ENCODE measurements at places on chromosomes 2 and 18. TPM values are rescaled to one million over a fixed set of nuclear protein-coding genes. Genes with fewer than 3 reads are reported as not detected.

- H3K27ac ChIP-seq, result no peak overlapping the region
- no peaks in the 10 kb centered on the region for H3K4me1 ChIP-seq
- H3K36me3 ChIP-seq, result no peaks in the 10 kb centered on the region
- no peak for DNase-seq
- peaks cover 8% of the 10 kb centered on the region for H3K27me3 ChIP-seq
These were observed 117.7 kb downstream of the GFPT1 start for GRCh38 chr2:69269330-69269729.

- peak overlapping the region; percentile 72 for H3K4me3 ChIP-seq
- peaks cover 28% of the 10 kb centered on the region for H3K4me1 ChIP-seq
- no peaks in the 10 kb centered on the region for H3K36me3 ChIP-seq
- DNase-seq, result no peak
- H3K27ac ChIP-seq, result no peak overlapping the region
- peaks cover 5% of the 10 kb centered on the region for H3K27me3 ChIP-seq
These were observed 683 bp upstream of the TBC1D8 start for GRCh38 chr2:101151859-101152271.

GRCh38 chr2:25365241-25365640 lies 23.5 kb upstream of the DNMT3A start:
- H3K27me3 ChIP-seq, result no peaks in the 10 kb centered on the region
- H3K4me3 ChIP-seq, result no peak overlapping the region
- no peak for DNase-seq

DNA sequence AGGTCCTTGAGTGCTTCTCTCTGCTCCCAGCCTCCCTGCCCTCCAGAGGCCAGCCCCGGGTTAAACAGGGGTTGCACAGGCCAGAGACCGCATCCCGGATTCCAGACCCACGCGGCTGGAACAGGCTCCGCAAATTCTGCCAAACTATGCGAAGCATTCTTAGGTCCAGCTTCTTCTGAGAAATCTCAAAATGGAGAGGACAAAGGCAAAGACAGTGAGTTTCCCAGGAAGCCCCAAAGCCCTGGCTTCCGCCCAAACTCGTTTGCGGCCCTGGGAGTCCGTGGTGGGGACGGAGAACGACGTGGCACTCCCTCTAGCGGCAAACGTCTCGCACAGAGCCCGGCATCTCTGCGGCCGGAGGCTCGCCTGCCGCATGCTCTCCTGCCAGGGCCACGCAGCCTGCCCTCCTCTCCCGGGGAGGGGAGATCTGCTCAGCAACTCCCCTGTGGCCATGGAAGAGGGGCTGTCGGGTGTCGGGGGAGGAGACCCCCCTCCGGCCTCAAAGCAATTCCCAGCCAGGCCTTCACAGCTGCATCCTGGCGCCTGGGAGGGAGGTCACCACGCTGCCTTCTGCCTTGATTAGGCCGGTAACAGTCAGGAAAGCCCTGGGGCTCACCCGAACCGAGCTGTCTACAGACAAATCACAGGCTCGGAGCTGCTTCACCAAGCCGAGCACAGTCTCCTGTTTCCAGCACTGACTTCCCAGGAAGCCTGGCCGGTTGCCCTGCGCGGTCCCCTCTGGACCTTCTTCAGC lies 33.4 kb upstream of the KLHL29 start:
- no peaks in the 10 kb centered on the region for H3K36me3 ChIP-seq
- no peak overlapping the region for H3K4me3 ChIP-seq
- H3K4me1 ChIP-seq, result peaks cover 4% of the 10 kb centered on the region
- no peak overlapping the region for H3K27ac ChIP-seq

DNA sequence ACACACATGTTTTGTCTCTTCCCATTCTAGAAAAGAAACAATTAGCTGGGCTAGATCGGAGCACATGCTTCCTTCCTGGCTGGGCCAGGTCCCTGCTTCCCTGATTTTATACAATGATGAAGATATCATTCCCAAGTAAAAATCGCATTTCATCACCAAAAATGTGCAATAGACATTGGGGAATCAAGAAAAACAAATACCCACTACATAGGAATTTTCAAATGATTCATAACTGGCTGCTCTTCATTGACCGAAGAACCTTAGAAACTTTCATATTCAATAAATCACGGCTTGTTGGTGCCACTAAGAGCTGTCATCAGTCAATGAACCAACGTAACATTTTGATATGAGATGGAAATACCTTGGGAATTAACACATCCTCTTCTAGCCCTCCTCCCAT lies 373.6 kb upstream of the TRIB2 start:
- no peak for DNase-seq
- H3K4me1 ChIP-seq, result no peaks in the 10 kb centered on the region
- no peak overlapping the region for H3K4me3 ChIP-seq

DNA sequence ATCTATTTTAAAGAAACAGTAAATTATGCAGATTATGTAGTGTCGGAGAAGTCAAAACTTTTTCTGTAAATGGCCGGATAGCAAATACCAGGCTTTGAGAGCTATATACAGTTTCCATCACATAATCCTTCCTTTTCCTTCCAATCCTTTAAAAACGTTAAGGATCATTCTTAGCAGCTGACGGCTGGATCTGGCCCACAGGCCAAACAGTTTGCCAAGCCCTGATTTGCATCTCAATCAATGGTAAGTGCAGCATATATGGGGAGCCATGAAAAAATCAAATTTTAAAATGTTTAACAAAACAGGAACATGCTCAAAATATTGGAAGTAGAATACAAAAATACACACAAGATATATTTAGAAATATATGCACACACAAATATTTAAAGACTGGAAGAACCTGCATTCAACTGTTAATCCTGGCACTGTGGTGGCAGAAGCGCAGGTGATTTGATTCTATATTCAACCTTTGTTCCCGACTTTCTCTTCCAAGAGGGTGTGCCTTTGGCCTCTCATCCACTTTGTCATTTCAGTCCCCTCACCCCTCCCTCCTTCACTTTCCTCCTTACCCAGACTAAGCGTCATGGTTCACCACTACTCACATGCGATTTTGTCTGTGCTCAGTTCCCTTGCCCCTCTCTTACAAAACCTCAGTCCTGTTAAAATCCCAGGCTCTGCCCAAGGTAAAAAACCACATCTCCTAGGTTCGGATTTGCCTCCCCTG lies 27.3 kb downstream of the NDUFA10 start:
- no peak for DNase-seq
- H3K27me3 ChIP-seq, result no peaks in the 10 kb centered on the region
- no peaks in the 10 kb centered on the region for H3K4me1 ChIP-seq
- no peak overlapping the region for H3K27ac ChIP-seq
- H3K36me3 ChIP-seq, result peaks cover 50% of the 10 kb centered on the region

DNA sequence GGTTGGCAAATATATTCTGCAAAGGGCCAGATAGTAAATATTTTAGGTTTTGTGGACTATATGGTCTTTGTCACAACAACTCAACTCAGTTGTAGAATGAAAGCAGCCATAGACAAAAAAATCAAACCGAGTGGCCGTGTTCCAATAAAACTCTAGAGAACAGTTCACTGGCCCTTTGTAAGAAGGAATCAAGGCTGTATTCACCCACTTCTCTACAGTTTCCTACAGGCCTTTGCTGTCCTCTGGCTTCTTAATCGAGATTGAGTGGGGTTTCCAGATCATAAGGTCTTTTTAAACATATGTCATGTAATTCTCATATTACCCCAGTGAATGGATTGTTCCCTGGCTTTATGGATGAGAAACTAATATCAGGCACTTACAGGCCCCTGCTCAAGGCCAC lies 448.9 kb upstream of the ETAA1 start:
- H3K4me3 ChIP-seq, result no peak overlapping the region
- H3K27ac ChIP-seq, result no peak overlapping the region
- H3K4me1 ChIP-seq, result no peaks in the 10 kb centered on the region
- H3K27me3 ChIP-seq, result no peaks in the 10 kb centered on the region

DNA sequence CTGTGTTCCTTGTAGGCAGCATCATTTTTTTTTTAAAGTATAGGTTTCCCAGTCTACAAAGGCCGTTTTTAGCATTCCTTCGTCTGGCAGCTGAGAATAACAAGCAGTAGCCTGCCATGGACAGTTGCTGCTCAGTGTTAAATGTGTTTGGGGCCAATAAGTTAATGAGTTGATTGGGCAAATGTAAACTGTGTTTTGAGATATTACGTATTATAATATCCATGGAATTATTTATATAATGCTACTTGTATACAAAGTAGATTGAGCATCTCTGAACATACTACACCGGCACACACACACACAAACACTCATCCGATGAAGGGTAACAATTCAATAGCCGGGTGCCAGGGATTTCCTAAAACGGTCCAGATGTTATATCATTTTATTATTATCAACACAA lies 97.2 kb downstream of the IRS1 start:
- H3K36me3 ChIP-seq, result no peaks in the 10 kb centered on the region
- H3K27me3 ChIP-seq, result no peaks in the 10 kb centered on the region
- DNase-seq, result no peak
- no peak overlapping the region for H3K27ac ChIP-seq

- no peaks in the 10 kb centered on the region for H3K4me1 ChIP-seq
- no peak overlapping the region for H3K4me3 ChIP-seq
- DNase-seq, result no peak
- H3K27ac ChIP-seq, result no peak overlapping the region
- H3K27me3 ChIP-seq, result no peaks in the 10 kb centered on the region
These were observed 336.6 kb downstream of the EN1 start for GRCh38 chr2:118510807-118511206.

DNA sequence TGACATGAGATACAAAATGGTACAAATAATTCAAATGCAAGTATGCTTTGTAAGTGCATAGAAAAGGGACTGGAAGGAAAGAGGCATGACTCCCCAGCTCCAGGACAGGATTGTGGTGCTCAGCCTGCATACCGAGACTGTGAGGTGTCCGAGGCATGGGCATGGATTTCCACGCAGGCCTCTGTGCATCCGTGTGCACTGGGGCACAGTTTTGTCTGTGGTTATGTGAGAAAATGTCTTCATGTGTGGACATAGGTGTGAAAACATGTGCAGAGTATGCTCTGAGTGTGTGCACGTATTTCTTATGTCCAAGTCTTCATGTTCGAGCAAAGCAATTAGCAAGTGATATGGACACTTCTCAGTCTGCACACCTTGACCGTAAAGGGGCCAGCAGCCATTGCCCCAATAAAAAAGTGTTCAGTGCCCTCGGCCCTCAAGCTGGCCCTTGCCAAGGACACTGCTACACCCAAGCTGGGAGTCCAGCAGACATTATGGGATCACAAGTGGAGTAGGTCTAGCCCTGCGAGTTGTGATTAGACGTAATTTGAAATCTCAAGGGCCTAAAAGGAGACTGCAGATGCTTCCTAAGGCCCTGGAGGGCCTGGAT lies 120.7 kb downstream of the CYP26B1 start:
- H3K4me1 ChIP-seq, result no peaks in the 10 kb centered on the region
- no peak overlapping the region for H3K4me3 ChIP-seq
- H3K36me3 ChIP-seq, result no peaks in the 10 kb centered on the region
- DNase-seq, result no peak
- H3K27ac ChIP-seq, result no peak overlapping the region
- H3K27me3 ChIP-seq, result no peaks in the 10 kb centered on the region

DNA sequence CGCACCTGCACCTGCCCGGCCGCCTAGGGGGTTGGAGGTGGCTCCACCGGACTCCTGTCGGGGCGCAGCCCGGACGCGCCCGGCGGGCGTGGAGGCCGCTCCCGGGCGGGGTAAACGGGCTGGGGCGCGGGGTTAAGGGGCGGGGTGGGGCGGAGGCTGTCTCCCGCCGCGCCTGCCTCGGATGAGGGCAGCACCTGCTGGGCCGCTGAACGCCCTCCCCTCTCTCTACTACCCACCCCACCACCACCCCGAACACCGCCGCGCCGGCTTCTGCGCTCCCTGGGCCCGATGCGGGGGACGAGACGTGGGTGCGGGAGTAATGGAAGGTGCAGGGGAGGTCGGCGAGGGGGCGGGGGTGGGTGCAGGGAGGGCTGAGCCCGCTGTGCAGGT lies 224.8 kb upstream of the ID2 start:
- DNase-seq, result peak; percentile 72
- H3K27me3 ChIP-seq, result no peaks in the 10 kb centered on the region
- H3K4me1 ChIP-seq, result peaks cover 41% of the 10 kb centered on the region
- no peak overlapping the region for H3K27ac ChIP-seq
- peak overlapping the region; percentile 49 for H3K4me3 ChIP-seq

DNA sequence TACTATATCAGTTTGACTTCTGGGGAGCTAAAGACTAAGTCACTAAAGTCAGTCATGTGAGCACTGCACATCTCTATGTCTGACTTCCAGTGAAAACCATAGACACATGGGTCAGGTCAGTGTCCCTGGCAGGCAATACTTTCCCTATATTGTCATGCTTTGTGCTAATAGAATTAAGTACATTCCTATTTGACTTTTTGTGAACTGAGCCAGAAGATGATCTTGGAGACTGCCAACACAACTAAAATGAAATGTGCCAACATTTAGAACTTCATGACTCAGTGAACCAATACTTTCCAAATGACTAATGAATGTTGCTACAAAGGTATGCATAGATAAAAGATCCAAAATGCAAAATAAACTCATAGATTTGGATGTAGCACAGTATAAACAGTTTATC lies 820.8 kb upstream of the FAM98A start:
- H3K27ac ChIP-seq, result no peak overlapping the region
- H3K27me3 ChIP-seq, result no peaks in the 10 kb centered on the region
- H3K4me3 ChIP-seq, result no peak overlapping the region
- H3K4me1 ChIP-seq, result no peaks in the 10 kb centered on the region
- DNase-seq, result no peak

- DNase-seq, result no peak
- H3K36me3 ChIP-seq, result peaks cover 65% of the 10 kb centered on the region
- H3K27ac ChIP-seq, result no peak overlapping the region
- H3K27me3 ChIP-seq, result no peaks in the 10 kb centered on the region
These were observed 142.0 kb downstream of the NCK2 start for GRCh38 chr2:105886687-105887086.

GRCh38 chr2:28565720-28566295 lies 69.9 kb downstream of the PLB1 start:
- no peak overlapping the region for H3K27ac ChIP-seq
- no peaks in the 10 kb centered on the region for H3K27me3 ChIP-seq
- H3K4me1 ChIP-seq, result peaks cover 19% of the 10 kb centered on the region
- H3K4me3 ChIP-seq, result no peak overlapping the region
- H3K36me3 ChIP-seq, result no peaks in the 10 kb centered on the region

DNA sequence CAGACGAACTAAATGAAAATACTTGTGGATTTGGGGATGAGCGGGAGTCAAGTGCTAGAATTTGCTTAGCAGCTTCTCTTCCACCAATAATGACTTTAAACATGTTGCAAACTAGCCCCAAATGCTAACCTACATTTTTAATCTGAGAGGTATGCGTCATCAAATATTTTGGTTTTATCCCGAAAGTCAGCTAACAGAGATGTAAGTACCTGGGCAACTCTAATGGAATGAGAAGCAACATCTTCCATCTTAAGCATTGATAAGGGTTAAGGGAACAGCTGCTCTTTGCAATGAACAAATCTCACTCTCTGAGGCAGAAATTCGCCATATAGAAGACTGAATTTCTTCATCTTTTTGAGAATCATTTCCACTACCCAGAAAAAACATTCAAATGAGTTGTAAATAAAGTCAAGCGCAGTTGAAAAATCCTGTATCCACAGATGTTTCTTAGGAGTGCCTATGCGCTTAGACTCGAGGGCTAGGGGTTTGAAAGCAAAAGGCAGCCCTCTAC lies 926 bp upstream of the YPEL5 start:
- H3K27ac ChIP-seq, result peak overlapping the region; percentile 96
- peaks cover 24% of the 10 kb centered on the region for H3K36me3 ChIP-seq
- peak overlapping the region; percentile 61 for H3K4me3 ChIP-seq
- DNase-seq, result no peak
- H3K27me3 ChIP-seq, result no peaks in the 10 kb centered on the region
- peaks cover 38% of the 10 kb centered on the region for H3K4me1 ChIP-seq

GRCh38 chr2:96359310-96359709 lies 23.7 kb downstream of the NCAPH start:
- no peaks in the 10 kb centered on the region for H3K27me3 ChIP-seq
- no peak overlapping the region for H3K4me3 ChIP-seq
- H3K4me1 ChIP-seq, result peaks cover 10% of the 10 kb centered on the region
- H3K36me3 ChIP-seq, result no peaks in the 10 kb centered on the region

ABCG5 gene
- total RNA-seq, result not detected

STPG4 gene
- total RNA-seq, result not detected

DLGAP1 gene
- 0.36 TPM for total RNA-seq

MAP3K19 gene
- total RNA-seq, result not detected

PSMA8 gene
- 0.27 TPM for total RNA-seq

MROH2A gene
- not detected for total RNA-seq

TRIM43 gene
- total RNA-seq, result not detected

RTP5 gene
- total RNA-seq, result 0.30 TPM

Data from CD4-positive, alpha-beta T cell (primary cell).